ENCODE measurements at places on chromosomes 3 and 15. TPM values are rescaled to one million over a fixed set of nuclear protein-coding genes. Genes with fewer than 3 reads are reported as not detected.

DNA sequence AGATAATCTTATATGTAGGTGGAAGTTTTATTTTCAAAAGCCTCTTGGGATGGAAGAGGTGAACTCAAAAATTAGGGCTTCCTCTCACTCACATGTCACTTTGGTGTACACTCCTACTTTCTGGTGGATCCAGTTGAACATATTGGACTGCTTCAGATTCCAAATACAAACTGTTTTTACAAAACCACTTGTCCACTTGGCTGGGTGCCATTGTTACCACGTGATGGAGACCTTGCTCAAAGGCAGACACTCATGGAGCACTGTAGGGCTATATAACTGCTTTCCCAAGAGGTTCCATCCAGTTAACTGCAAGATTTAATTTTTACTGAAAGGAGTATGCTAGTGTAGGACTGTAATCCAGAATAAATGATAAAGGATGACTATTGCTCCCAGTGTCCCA lies 307.0 kb downstream of the EPHA6 start:
- DNase-seq, result no peak

DNA sequence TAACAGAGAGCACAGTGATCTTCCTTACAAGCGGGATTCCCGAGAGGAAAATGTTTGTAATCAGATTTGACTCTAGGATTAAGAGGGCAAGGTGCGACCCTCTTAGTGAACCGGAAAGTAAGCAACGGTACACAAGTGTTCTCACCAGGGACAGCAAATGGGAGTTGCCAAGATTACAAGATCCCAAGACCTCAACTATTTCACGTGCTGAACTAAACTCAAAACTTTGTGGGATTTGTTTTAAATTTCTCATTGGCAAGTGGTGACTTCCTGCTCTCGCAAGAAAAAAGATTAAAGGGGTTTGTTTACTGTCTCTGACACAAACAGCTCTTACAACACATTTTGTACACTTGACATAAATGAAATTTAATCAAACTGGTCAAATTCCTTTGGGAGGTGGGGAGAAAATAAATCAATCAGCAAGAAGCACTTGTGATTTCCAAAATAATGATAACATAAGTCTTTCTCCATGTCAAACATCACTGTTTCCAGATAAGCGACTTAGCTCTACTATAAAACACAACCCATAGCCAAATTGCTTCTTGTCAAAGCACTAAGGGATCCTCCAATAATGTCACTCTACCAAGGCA lies 2.2 kb upstream of the PGPEP1L start:
- no peak for DNase-seq

- no peak for DNase-seq
Measured at GRCh38 chr3:161557445-161558150, 61.0 kb downstream of the OTOL1 start.

DNA sequence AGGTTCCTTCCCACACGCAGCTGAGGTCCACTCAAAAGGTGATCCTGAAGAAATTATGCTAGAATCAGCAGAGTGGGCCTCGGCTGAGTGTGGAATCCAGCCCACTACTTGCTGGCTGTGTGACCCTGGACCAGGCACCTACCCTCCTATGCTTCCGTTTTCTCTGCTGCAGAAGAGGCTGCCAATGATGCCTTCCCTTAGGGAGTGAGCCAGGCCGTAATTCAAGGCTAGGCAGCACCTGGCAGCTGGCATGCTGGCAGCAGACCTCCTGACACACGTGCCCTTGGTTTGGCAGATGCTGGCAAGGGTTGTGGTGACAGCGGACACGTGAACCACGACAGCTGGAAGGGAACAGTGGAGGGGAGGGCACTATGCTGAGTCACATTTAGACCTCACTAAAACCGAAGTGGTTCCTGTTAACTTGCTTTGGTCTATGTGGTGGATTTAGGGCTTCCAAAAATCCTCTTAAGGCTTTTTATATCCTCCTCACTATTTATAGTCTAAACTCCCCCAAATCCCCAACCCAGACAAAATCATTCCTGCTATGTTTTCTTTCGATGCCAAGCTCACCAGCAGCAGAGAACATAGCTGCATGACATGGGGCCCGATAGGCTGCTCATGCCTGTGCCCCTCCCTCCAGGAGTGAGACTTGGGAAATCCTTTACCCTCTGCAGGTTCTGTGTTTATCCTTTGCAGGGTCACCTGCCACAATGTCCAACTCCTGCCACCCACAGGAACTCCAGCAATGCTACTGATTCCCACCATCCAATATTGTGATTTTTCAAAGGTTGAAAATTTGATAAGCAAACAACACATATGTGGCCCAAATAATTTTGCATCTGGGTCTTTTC lies 10.6 kb upstream of the PCSK6 start:
- no peak for DNase-seq

- no peak for DNase-seq
Measured at GRCh38 chr3:141239511-141240281, 8.1 kb downstream of the PXYLP1 start.

- no peak for DNase-seq
Measured at GRCh38 chr15:25433118-25433865, 5.5 kb downstream of the UBE3A start.

GRCh38 chr3:116785226-116785625 lies 75.6 kb downstream of the TUSC7 start:
- DNase-seq, result no peak

GRCh38 chr3:171261487-171261886 lies 198.7 kb downstream of the TNIK start:
- DNase-seq, result peak; percentile 92

- DNase-seq, result no peak
Measured at GRCh38 chr3:16410659-16411058, 102.8 kb downstream of the RFTN1 start.

DNA sequence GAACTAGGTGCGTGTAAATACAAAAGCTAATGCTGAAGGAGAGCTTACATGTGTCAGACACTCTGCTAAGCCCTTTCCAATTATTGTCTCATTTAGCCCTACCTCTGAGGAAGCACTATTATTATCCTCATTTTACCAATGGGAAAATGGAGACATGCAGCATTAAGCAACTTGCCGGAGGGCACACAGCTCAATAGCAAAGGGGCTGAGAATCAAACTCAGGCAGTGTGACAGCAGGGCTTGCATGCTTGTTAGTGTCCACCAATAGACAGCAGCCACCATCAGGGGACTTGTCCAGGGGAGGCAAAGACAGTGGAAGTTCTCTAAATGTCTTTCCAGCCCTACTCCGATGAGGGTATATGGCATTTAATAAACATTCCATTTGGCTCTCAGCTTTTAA lies 548.6 kb downstream of the MAGI1 start:
- DNase-seq, result no peak

- DNase-seq, result no peak
Measured at GRCh38 chr3:133857767-133858166, 37.9 kb downstream of the RAB6B start.

DNA sequence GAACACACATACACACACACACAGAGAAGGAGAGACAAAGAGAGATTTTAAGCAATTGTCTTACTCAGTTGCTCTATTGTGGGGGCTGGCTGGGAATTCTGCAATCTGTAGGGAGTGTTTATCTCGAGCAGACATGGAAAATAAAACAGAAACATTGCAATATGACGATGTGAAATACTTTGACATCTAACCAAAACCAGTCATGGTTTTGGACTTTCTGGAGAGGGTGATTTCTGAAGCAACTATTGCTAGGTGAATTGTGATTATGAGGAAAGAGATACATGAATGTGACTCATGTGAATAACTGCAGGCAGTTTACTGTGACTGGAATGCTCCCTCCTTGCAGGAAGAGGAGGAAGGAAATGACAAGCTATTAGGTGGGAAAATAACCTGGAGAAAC lies 12.3 kb upstream of the PHLDB2 start:
- DNase-seq, result peak; percentile 2

DNA sequence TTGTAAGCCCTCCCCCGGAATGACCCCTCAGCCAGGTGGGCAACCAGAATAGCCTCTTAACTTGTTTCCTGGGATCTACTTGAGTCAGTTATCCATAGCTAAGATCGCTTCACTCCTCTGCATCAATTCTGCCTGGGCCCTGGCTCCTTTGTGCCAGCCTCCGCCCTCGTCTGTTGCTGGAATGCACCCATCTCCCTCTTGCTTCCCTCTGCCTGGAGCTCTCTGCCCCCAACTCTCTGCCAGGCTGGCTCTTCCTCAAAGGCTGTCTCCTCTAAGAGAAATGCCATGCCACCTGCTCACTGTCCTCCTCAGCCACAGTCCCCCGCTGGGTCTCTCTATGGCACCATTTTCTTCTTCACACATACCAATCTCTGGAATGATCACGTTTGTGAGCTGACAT lies 240.8 kb downstream of the ADAMTS17 start:
- no peak for DNase-seq

DNA sequence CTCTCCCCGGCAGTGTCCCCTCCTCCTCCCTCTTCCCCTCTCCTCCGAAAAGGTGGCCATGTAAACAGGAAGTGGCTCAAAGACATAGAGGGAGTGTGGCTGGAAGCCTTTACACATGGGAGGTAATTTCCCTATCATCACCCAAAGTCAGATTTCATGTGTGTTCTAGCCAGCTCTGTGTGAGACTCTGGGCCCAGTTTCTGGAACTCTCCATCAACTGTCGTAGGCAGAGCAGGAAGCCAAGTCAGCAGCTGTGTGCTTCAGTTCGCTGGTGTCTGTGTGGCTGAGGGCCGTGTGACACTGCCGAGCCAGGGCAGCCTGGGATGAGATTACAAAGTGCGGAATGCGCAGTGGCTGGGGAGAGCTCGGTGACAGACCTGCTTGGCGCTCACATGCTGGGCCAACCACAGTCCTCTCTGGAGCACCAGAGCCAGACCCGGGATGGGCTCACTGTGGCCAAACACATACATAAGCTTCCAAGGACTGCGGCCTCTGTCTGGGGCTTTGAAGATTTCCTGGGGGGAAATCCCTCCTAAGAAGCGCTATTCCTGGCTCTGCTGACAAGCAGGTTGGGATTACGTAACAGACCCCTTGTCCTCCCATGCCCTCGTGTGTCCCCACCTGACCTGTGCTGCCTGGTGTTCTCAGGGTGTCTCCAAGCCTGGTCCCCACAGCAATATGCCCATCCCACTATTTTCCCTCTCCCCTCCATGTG lies 50.7 kb downstream of the UMPS start:
- no peak for DNase-seq

GRCh38 chr3:160781402-160781801 lies 25.4 kb downstream of the PPM1L start:
- no peak for DNase-seq

DNA sequence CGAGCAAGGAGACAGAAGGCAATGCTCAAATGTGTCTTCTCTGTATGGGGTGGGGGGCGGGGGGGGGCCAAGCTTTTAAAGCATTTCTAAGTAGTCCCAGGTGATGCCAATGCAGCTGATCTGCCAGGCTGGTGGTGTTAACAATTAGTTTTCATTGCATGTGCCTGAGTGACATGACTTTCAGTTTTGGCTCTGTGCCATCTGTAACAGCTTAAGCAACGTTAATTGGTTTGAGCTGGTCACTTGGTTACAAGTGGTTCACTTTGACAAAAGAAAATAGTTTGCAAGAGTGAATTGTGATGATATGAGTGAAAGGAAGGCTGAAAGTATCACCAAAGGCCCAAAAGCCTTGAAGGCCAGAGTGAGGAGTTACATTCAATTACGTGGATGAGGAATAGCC lies 26.4 kb upstream of the LRIG1 start:
- no peak for DNase-seq

DNA sequence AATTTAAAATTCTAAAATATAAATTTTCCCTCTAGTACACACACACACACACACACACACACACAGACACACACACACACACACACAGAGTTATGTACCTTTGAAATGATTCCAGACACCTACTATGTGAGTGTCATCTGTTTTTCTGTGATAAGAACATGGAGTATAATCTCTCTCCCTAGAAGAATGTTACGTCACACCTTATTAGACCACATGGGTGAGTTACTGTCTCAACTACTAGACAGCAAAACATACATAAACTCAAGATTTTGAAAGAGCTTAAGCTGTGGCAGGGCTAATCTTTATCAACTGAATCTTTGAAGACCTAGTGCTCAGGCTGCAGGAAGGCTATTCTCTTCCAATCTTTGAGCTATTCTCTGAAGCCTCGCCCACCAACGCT lies 385.9 kb upstream of the BCHE start:
- no peak for DNase-seq

- DNase-seq, result no peak
Measured at GRCh38 chr15:71219645-71220044, 104.4 kb downstream of the THSD4 start.

GRCh38 chr15:93302080-93302765 lies 213.2 kb upstream of the RGMA start:
- DNase-seq, result no peak

GRCh38 chr3:182357928-182358327 lies 435.4 kb upstream of the ATP11B start:
- no peak for DNase-seq

DNA sequence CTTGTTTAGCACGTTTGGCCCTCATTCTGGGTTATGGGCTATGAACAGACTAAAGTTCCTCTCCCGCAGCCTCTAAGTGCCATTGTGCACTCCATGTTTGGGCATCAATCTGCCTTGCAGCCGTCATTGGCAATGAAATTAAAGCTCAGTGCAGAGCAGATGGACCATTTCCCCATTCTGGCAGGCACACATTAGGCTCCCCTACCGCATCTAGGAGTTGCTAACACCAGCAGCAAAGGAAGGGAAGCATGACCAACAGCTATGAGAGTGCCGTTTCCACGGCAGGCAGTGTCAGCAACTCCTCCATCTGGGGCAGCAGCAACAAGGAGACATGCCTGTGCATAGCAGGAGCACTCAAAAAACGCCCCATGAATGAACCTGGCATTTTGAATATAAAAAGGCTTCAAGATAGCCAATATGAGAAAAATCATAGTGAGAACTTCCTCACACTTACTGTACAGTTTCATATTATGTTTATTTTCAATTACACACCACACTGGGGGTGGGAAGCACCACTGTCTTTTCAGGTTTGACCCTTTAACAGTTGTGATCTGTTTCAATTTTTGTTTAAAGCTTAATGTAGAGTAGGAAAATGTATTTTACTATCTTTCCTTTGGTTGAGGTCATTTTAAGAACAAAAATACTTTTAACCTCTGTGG lies 218.7 kb downstream of the KCNMB2 start:
- DNase-seq, result no peak

- no peak for DNase-seq
Measured at GRCh38 chr15:91264651-91265351, 164.7 kb downstream of the SV2B start.

GRCh38 chr15:24944954-24945353 lies 9.8 kb upstream of the SNRPN start:
- peak; percentile 21 for DNase-seq

DNA sequence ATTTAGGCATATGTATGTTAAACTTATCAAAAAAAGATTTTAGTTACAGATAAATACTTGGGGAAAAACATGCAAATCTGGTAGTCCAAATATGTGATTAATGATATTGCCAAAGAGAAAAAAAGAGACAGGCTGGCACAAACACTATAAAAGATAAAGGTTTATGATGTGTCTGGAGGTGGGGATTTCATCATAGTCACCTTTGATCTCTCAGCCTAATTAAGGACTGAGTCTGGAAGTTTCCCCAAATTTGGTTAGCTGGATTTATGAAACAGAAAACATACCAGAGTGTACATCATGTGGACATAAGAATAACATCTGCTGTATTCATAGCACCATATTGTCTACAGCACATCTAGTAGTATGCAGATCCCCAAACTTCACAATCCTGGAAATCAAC lies 157.0 kb downstream of the FGF12 start:
- DNase-seq, result no peak

The GPR156 gene
- not detected for total RNA-seq

The CFAP20DC gene
- 8.3 TPM for total RNA-seq

The ACP3 gene
- total RNA-seq, result not detected

The PIF1 gene
- 13.6 TPM for total RNA-seq

The SHISA5 gene
- total RNA-seq, result 118 TPM

The PDCD7 gene
- 28.6 TPM for total RNA-seq

The GRIP2 gene
- 0.68 TPM for total RNA-seq

The PLIN1 gene
- not detected for total RNA-seq

The SKOR1 gene
- total RNA-seq, result not detected

The AGTR1 gene
- total RNA-seq, result 0.03 TPM

The CKMT1A gene
- 0.78 TPM for total RNA-seq

The FAM174B gene
- total RNA-seq, result 78.0 TPM
